CD4-positive, alpha-beta memory T cell (primary cell): ENCODE measurements at places on chromosomes 5 and 9. TPM values are rescaled to one million over a fixed set of nuclear protein-coding genes. Genes with fewer than 3 reads are reported as not detected.

DNA sequence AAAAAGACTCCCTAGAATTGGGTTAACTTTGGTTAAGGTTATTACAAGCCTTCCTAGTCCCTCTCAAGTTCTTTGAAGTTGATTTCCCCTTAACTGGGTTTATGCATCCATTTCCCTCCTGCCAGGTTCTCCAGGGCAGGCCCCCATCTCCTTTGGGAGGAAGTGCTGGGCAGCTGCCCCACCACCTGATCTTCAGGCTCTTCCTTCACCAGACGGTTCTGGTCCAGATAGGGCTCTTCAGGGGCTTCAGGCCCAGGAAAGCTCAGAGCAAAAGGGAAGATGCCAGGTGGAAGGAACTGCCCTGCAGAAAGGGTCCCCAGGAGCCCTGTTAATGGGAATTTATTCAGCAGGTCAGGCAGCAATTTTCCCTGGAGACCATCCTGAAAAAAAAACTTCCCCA is 2.1 kb downstream of the SMIM32 start:
- no peaks in the 10 kb centered on the region for H3K4me1 ChIP-seq
- H3K4me3 ChIP-seq: no peak overlapping the region
- no peak overlapping the region for H3K27ac ChIP-seq
- no peaks in the 10 kb centered on the region for H3K36me3 ChIP-seq
- no peaks in the 10 kb centered on the region for H3K27me3 ChIP-seq

GRCh38 chr5:92378966-92379611 is 996.0 kb upstream of the ARRDC3 start:
- no peaks in the 10 kb centered on the region for H3K4me1 ChIP-seq
- DNase-seq: no peak
- H3K27ac ChIP-seq: no peak overlapping the region

DNA sequence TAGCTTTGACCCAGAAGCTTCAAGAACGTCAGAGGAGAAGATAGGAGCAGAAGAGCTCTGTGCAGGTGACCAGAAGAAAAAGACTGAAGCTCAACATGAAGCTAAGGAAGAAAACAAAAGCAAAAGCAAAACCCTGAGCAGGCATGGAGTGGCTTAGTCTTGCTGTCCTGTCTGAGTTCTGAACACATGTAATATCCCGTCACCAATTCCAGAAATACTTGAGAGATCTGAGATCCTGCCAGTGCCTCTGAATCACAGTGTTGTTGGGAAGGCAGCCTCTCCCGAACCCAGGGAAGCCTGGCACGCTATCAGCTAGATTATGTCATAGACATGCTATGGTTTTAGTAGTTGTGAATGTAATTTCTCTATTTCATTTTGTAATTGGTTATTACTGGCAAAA is 235.7 kb downstream of the ICE1 start:
- no peaks in the 10 kb centered on the region for H3K4me1 ChIP-seq
- H3K27ac ChIP-seq: no peak overlapping the region
- no peak overlapping the region for H3K4me3 ChIP-seq
- H3K27me3 ChIP-seq: no peaks in the 10 kb centered on the region

GRCh38 chr9:7226007-7226640 is 468.4 kb downstream of the KDM4C start:
- no peaks in the 10 kb centered on the region for H3K27me3 ChIP-seq
- no peaks in the 10 kb centered on the region for H3K36me3 ChIP-seq
- H3K27ac ChIP-seq: no peak overlapping the region
- H3K4me3 ChIP-seq: no peak overlapping the region

DNA sequence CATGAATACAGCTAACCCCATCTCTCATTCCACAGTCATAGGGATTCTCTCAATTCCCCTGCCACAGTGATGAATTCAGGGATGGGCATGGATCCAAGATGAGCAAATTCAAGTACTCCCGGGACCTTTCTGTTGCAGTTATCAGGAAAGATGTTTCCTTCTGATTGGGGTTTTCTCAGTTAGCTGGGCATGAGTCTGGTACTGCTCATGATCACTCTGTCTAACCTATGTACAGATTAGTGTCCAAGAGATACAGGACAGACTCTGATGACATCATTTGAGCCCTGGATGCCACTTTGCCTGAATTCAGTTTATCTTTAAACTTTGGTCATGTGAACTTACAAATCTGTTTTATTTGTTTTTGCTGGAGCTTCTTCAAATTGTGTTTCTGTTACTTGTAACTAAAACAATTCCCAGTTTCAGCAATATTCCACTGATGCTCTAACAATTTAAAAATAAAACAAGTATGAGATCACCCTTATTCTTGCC is 257.7 kb upstream of the KLF9 start:
- H3K36me3 ChIP-seq: no peaks in the 10 kb centered on the region
- no peaks in the 10 kb centered on the region for H3K27me3 ChIP-seq
- H3K4me3 ChIP-seq: no peak overlapping the region
- no peaks in the 10 kb centered on the region for H3K4me1 ChIP-seq
- no peak overlapping the region for H3K27ac ChIP-seq
- DNase-seq: no peak

DNA sequence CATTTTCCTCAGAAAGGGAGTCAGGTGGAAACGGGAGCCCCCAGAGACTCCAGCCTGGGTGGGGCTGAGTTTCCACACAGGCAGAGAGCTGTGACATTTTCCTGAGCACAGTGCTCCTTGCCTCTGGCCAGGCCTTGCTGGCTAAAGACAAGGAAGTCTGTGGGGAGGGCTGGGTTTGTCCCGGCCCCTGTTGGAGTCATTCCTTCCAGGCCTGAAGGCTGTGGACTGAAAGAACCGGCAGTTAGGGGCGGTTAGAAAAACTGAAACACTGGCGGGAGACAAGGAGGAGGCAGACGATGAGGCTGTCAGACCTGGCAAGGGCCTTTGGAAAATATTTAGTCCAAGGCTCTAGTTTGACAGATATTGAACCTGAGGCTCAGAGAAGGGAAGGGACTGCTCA is 29.9 kb downstream of the COL15A1 start:
- no peak overlapping the region for H3K27ac ChIP-seq
- no peak overlapping the region for H3K4me3 ChIP-seq
- no peaks in the 10 kb centered on the region for H3K36me3 ChIP-seq
- peaks cover 10% of the 10 kb centered on the region for H3K4me1 ChIP-seq
- no peak for DNase-seq
- no peaks in the 10 kb centered on the region for H3K27me3 ChIP-seq

The NREP gene
- total RNA-seq: 0.36 TPM

DNA sequence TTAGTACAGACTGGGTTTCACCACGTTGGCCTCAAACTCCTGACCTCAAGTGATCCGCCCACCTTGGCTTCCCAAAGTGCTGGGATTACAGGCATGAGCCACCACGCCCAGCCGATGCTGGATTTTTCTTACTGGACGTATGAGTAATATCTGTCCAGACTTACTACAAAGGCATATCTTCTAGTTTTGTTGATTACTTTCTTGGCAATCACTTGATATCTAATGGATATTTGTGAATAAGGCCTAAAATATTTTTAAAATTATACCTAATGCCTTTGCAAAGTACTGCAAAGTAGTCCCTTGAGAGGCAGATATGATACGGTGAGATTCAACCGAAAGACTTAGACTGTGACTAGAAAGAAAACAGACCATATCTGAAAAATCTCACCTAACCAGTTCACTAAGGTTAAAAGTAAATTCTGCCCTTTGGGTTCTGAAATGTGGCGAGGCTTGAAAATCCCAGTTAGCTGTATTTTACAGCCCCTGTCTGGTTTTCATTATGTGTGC is 152.1 kb downstream of the GNAQ start:
- no peaks in the 10 kb centered on the region for H3K36me3 ChIP-seq
- H3K27me3 ChIP-seq: no peaks in the 10 kb centered on the region
- no peak for DNase-seq
- no peak overlapping the region for H3K4me3 ChIP-seq
- no peak overlapping the region for H3K27ac ChIP-seq
- H3K4me1 ChIP-seq: no peaks in the 10 kb centered on the region

The TRAF1 gene
- 181 TPM for total RNA-seq

- no peak within 1 kb of the TSS for H3K27ac ChIP-seq
- DNase-seq: no peak
- peaks cover 16% of the 10 kb centered on the region for H3K27me3 ChIP-seq
Observed at GRCh38 chr5:91556-92263, at the start of gene PLEKHG4B. Gene PLEKHG4B (plus strand): TSS chr5:92168. CDS start chr5:92232, 64 bp downstream.

GRCh38 chr5:151345187-151345807 is 2.1 kb downstream of the SLC36A2 start:
- H3K27me3 ChIP-seq: no peaks in the 10 kb centered on the region
- no peaks in the 10 kb centered on the region for H3K4me1 ChIP-seq
- DNase-seq: no peak
- no peak overlapping the region for H3K27ac ChIP-seq

The DHFR gene
- total RNA-seq: 19.2 TPM

The SLC6A18 gene
- total RNA-seq: not detected

DNA sequence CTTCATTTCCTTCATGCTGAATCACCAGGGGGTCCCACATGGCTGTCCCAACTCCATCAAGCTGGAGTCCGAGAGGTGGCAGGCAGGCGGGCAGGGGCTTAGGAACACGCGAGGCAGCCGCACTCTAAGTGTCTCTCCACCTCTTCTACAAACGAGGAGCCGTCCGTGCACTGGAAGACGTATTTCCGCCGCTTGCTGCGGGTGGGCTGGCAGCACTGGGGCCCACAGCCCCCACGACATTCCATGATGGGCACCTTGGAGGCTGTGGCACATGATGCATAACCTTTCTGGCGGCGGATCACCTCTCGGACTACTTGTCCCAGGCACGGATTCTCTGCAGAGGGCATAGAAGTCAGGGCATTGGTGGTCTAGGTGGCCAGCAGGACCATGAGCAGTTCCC is 87.2 kb upstream of the PANK3 start:
- no peak for DNase-seq
- no peaks in the 10 kb centered on the region for H3K27me3 ChIP-seq
- no peaks in the 10 kb centered on the region for H3K36me3 ChIP-seq
- no peak overlapping the region for H3K4me3 ChIP-seq
- H3K4me1 ChIP-seq: no peaks in the 10 kb centered on the region

DNA sequence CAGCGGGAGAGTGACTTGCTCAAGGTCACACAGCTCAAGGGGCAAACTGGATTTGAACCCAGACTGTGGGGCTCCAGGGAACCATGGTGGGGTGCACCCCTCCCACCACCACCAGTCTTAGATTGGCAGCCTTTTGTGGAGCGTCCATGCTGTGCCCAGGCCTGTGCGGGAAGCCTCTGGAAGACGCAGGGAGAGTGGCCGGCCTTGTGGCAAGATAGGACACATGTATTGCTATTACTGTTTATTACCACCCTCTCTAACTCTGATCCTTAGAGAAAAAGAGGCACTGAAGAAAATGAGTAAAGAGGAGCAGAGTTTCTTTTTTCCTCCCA is 25.4 kb upstream of the SH3PXD2B start:
- H3K27me3 ChIP-seq: no peaks in the 10 kb centered on the region
- no peak for DNase-seq
- no peaks in the 10 kb centered on the region for H3K4me1 ChIP-seq
- H3K27ac ChIP-seq: no peak overlapping the region
- no peaks in the 10 kb centered on the region for H3K36me3 ChIP-seq

GRCh38 chr9:114108016-114108833 is 9.1 kb upstream of the KIF12 start:
- H3K27ac ChIP-seq: no peak overlapping the region
- no peaks in the 10 kb centered on the region for H3K27me3 ChIP-seq
- peak; percentile 18 for DNase-seq
- no peaks in the 10 kb centered on the region for H3K4me1 ChIP-seq
- no peak overlapping the region for H3K4me3 ChIP-seq
- no peaks in the 10 kb centered on the region for H3K36me3 ChIP-seq

The LAMC3 gene
- 0.32 TPM for total RNA-seq

The ANKRD31 gene
- total RNA-seq: 0.73 TPM

The CD14 gene
- 4.9 TPM for total RNA-seq

The PURA gene
- 36.2 TPM for total RNA-seq

DNA sequence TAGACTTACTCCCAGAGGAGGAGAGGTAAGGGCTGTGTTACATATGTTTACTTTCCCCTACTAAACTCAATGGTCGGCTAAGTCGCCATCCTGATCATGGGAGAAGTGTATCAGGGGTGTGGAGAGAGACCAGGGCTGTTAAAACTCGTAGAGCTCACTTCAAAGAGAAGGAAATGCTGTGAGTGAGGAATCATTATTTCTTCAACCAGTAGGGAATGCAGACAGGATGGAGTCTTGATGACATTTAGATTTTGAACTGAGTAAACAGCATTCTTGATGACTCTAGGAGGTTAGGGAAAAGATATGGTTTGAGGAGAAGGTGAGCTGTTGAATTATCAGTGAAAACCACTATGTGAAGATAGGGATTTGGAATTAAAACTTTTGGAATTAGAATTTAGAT is 17.3 kb downstream of the RECK start:
- H3K4me3 ChIP-seq: no peak overlapping the region
- no peak for DNase-seq
- no peaks in the 10 kb centered on the region for H3K27me3 ChIP-seq
- H3K36me3 ChIP-seq: no peaks in the 10 kb centered on the region
- no peaks in the 10 kb centered on the region for H3K4me1 ChIP-seq
- no peak overlapping the region for H3K27ac ChIP-seq

- H3K27ac ChIP-seq: no peak overlapping the region
- H3K27me3 ChIP-seq: no peaks in the 10 kb centered on the region
- no peak for DNase-seq
Observed at GRCh38 chr5:88452820-88453219, 184.2 kb upstream of the TMEM161B start.

DNA sequence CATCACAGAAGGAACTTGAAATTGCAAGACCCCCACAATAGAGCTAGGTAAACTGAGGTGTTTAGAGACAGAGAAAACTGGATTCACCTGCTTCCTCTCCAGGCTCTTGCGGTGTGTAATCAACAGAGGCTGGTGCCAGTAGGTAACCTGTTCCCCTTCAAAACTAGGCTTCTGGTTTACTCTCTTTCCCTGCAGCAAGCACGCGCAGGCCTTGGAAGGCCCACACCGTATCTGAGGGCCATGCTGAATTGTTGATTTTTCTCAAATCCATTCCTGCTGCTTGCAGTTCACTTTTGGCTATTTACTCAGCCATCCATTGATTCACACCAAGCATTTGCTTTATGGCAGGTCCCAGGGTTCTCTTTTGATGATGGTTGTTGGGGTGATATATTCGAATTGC is 667 bp upstream of the FRRS1L start:
- no peaks in the 10 kb centered on the region for H3K4me1 ChIP-seq
- H3K27ac ChIP-seq: no peak overlapping the region
- no peaks in the 10 kb centered on the region for H3K36me3 ChIP-seq
- no peak for DNase-seq

The PTGER4 gene
- 59.3 TPM for total RNA-seq

The MLANA gene
- not detected for total RNA-seq

The ARHGEF28 gene
- total RNA-seq: not detected

DNA sequence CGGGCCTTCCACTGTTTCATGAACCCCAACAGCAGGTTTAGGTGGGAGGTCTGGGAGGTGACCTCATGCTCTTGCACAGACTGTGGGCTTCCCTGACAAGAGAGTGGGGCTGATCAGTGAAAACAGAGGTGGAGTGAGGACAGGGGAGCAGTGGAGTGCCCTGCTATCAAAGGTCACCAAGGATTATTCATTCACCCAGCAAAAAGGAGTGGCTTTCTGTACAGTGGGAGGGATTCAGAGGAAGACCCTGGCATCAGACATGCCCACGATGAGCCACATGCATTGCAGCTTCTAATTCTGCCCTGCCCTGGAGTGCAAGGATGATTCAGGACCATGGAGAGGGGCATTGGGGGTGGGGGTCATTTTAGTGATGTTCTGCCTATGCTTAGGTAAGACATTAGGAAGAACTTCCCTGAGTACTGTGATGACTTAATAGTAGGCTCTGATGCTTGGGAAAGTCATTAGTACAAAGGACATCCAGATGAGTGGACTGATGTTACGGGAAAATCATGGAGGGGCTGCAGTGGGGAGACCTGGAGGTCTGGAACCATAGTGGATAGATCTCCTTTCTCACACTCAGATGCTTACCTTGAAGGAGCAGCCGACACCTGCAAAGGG is 12.8 kb downstream of the TRAF1 start:
- H3K4me3 ChIP-seq: no peak overlapping the region
- H3K27me3 ChIP-seq: no peaks in the 10 kb centered on the region
- peak overlapping the region; percentile 50 for H3K27ac ChIP-seq
- DNase-seq: no peak
- peaks cover 92% of the 10 kb centered on the region for H3K4me1 ChIP-seq
- H3K36me3 ChIP-seq: peaks cover 79% of the 10 kb centered on the region
